COLO829 (cell line): ENCODE measurements at places on chromosomes 7 and 10.

DNA sequence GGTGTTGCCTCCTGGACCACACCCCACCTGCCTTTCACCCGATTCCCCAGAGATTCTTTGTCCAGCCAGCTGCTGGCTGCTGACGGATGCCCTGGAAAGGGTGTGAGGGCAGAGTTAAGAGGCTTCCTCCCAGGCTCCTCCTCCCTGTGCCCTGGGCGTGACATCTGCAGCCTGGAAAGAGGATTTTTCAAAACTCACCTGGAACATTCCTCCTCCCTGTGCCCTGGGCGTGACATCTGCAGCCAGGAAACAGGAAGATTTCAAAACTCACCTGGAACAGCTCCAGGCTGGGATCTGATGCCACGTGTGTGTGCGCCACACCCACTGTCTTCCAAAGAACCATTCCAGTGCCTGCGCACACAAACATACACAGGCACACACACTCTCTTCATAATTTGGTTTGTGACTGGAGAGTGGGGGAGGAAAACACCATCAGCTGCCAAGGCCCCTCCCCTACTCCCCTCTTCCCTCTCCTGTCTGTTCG is 5.2 kb downstream of the MARVELD1 start:
- no peak for DNase-seq

DNA sequence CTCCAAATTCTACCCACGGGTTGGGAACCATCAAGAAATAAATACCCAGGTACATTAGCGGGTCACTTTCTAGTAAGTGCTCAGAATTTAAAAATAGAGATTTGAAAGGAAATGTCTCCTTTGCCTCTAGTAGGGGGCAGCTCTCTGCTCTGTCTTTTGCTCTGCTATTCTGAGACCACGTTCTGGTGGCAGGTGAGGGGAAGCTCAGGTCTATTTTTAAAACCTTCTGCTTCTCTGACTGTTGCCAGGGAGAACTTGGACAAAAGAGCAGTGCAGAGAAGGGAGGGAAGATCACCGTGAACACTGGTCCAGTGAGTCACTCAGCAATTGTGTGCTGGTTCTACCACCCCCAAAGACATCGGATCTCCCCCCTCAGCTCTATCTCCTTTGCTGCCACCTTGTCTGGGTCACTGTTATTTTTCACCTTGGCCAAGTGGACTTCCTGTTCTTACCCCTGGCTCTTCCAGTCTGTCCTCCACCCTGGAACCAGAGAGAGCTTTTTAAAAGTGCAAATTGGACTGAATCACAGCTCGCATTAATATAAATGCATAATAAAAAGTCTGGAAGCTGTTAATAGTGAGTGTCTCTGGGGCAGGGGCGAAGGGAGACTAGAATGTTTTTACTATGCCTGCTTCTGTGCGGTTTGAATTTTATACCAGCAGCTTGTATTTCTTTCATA is 72.4 kb upstream of the LOXL4 start:
- DNase-seq: no peak

GRCh38 chr7:1853986-1854865 is 184.1 kb downstream of the ELFN1 start:
- no peak for DNase-seq

- no peak for DNase-seq
Observed at GRCh38 chr10:11018855-11019631, 1.4 kb downstream of the CELF2 start.

GRCh38 chr7:28687537-28687936 is 270.6 kb downstream of the TRIL start:
- no peak for DNase-seq
